ENCODE measurements at places on chromosomes 6 and 20.
A peak's percentile ranks its signal among the peaks of the same experiment; 100 is the strongest.

GRCh38 chr20:41169791-41170351 is 32.5 kb downstream of the PLCG1 start:
- no peak for DNase-seq

DNA sequence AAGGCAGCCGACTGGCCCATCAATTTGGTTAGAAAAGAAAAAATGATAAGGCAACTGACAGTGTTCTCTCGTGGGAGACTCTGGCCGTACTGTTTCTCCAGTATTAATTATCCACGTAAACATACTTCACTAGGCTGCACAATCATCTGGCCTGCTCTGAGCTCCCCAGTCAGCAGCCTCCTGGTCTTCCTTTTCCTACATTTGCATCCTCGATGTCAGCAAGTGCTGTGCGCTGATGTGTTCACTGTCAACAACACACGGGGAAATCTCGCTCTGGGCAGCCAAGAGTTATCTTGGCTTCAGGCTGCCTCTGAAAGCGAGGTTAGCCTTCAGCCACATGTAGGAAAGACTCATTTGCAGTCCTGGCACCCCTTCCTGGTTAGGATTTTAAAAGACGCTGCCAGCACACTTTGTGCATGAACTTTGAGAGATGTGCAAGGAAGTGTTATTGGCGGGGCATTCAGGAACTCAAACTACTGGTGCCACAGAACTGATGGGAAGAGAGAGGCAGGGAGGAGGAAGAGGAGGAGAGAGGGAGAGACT is 460.5 kb upstream of the ARID1B start:
- DNase-seq, result no peak

GRCh38 chr6:170372380-170373325 is 66.1 kb downstream of the FAM120B start:
- DNase-seq, result no peak

GRCh38 chr6:99096170-99096569 is 148.4 kb upstream of the FBXL4 start:
- DNase-seq, result no peak

- peak; percentile 69 for DNase-seq
Measured at GRCh38 chr6:35297601-35298481, at the start of gene DEF6. Gene DEF6, plus strand, starts transcription at chr6:35297818. Its CDS starts 39 bp downstream, at chr6:35297857.

- DNase-seq, result no peak
Measured at GRCh38 chr20:30484009-30484748, 773.3 kb upstream of the DEFB115 start.

- no peak for DNase-seq
Measured at GRCh38 chr6:45424451-45424861, 46.7 kb upstream of the SUPT3H start.

Measured in stimulated activated CD8-positive, alpha-beta memory T cell treated with anti-CD3 and anti-CD28 coated beads, Interleukin-4, amount 100 ng/mL, for 4 hours (primary cell).